Occipital lobe (tissue), 3 donors: ENCODE measurements at places on chromosomes 7 and 10. TPM values are rescaled to one million over a fixed set of nuclear protein-coding genes. Genes with fewer than 3 reads are reported as not detected.

Gene CYP3A7
- not detected for total RNA-seq

Gene NRG3
- 23.1 TPM for total RNA-seq

Gene VWDE
- total RNA-seq = 1.4 TPM

Gene MYL10
- total RNA-seq = not detected

Gene NPSR1
- not detected for total RNA-seq
